AG08396 (cell line): ENCODE measurements at places on chromosomes 3 and 15.

DNA sequence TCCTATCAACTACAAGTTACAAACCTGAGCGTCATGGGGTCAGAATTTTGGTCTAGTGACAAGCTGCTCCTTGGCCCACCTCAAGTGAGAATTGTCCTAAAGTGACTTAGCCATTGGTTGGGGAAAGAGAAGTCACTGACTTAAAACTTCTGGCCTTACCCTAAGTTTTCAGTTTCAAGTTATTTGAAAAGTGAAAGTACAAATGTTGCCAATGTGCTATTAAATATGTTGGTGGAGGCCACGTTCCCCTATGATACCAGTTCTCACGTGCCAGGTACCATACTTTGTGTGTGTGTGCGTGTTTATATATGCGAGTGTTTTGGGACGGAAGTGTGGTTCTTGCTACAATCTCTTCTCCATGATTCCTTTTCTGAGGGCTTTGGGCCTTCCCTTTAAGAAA is 22.6 kb upstream of the RASGRP1 start:
- DNase-seq = no peak

- no peak for DNase-seq
Observed at GRCh38 chr3:141333836-141334626, 34.3 kb upstream of the ZBTB38 start.

DNA sequence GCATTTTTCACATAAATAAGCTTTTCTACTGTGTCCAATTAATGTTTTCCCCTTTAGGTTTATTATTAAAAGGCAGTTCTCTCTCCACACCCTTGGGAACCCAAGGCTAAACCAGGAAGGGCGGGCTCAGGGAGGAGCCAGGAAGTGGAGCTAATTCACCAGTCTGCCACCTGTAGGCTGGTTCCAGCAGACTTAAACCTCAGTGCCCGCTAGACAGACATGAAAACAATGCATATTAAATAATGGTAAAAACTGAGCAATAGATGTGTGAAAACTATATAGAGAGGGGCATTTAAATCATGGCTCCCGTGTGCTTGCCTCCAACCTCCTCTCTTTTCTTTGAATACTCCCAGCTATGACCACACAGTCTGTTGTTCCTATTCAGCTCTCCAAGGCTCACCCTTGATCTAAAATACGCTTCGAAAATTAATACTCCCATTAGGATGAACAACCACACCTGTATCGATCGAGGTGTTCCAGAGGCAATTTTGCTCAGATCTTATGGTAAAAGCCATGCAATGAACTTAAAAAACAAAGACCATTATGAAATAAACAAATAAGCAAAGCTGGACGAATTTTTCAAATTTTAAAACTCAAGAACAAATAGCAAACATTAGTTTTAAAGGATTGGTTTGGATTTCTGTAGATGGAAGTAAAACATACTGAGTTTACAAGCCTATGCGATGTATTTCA is 253.3 kb downstream of the TJP1 start:
- no peak for DNase-seq

- no peak for DNase-seq
Observed at GRCh38 chr3:74845081-74845480, 230.6 kb upstream of the CNTN3 start.

GRCh38 chr15:88842156-88842555 is 38.9 kb downstream of the ACAN start:
- no peak for DNase-seq

DNA sequence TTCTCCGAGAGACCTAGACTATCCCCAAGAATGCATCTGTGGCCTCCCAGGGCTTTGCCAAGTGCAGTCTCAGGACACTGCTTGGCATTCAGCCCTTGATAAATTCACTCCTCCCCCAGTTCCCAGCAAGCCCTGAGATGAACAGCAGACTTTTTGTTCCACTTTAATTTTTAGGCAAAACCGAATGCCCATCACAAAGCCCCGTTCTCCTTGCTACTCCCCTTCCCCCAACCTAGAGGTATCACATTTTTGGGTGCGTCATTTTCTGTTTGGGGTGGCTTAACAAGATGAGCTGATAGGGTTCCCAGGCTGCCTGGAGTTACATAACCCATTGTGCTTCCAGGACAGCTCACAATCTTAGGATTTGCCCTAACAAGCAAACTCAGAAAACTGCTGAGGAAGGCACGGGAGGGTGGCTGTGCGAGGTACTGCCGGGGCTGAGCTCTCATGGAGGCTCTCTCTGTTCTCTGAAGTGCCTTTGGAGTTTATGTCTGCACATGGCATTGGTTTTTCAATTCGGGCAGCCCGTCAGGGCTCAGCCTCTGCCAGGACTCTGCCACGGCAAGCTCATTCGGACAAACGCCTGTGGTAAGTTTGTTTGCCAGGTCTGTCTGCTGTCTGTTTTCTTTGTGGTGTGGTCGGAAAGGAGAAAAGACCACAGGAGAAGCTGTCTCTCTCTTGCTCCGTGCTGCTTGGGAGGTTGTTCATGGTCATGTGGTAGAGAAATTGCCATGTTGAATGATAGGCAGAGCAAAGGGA is at the start of gene TRAK1:
TRAK1 (plus strand) TSS at position 385 of the 759 bp plus-strand sequence; CDS start at position 498, 113 bp downstream.
- peak; percentile 54 for DNase-seq

- no peak for DNase-seq
Observed at GRCh38 chr3:45555666-45556065, 38.9 kb upstream of the LIMD1 start.

DNA sequence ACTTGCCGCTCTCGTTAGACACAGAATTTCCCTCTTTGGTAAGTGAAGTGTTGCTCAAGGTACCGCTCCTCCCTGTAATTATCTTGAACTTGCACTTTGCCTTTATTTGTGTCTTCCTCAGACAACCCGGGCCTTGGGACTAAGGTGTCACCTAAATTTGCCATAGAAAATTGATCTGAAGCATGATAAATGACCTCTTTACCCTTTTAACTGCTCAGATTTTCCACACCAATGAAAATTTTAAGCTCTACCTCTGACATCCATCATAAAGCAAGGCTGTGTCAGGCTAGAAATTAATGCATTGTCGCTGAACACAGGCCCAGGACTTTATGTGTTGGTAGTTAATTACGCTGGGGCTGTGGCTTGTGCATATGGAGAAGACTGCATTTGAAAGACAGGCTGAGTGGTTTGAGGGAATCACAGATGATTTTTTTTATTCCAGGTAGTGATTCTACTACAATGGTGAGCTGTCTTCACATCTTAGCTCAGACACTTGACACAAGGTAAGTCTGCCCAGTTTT is 199.6 kb upstream of the CHRM5 start:
- no peak for DNase-seq

DNA sequence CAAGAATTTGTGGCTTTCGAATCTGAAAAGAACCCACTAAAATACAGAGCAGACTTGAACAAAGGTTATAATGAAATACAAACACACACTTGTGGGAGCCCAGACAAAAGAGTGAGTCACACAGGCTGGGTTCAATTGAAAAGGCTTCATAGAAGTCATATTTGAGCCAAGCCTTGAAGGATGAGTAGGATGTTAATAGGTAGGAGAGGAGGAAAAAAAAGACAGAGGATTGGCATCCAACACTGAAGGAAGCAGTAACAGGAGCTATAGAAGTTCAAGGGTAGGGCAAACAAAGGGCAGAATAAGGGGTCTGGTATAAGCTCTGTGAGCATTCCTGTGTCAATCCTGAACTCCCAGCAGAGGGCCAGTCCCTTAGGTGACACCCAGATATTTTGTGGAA is 325.4 kb downstream of the FOXP1 start:
- DNase-seq = no peak

DNA sequence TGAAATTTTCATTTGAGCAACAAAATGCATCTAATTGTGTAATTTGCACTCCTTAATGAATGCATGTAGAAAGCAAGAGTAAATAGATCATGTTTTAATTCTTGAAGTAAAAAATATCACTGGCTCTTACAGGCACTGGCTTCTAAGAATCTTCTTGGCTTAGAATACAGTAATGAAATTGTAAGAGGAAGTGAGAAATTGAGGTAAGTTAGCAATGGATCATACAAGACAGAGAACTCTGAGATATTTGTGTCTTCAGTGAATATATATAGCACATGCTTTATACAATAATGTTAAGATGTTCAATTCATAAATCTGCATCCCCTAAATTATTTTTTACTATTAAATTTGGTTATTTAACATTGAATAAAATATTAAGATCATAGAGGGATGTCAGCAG is 465.0 kb downstream of the CNTN3 start:
- no peak for DNase-seq

GRCh38 chr15:39139431-39140059 is 441.3 kb upstream of the THBS1 start:
- no peak for DNase-seq

GRCh38 chr3:40130721-40131120 is 178.8 kb upstream of the EIF1B start:
- no peak for DNase-seq
